ENCODE measurements at places on chromosomes 4 and X. TPM values are rescaled to one million over a fixed set of nuclear protein-coding genes. Genes with fewer than 3 reads are reported as not detected.

The ZNF732 gene
- not detected for total RNA-seq

The CTAG1A gene
- total RNA-seq: not detected

The PAGE1 gene
- total RNA-seq: not detected

The TEX11 gene
- 0.10 TPM for total RNA-seq

The AFP gene
- 1.6 TPM for total RNA-seq

All from HCT116 (cell line).